ENCODE measurements at places on chromosomes 5 and 9.
A peak's percentile ranks its signal among the peaks of the same experiment; 100 is the strongest.

DNA sequence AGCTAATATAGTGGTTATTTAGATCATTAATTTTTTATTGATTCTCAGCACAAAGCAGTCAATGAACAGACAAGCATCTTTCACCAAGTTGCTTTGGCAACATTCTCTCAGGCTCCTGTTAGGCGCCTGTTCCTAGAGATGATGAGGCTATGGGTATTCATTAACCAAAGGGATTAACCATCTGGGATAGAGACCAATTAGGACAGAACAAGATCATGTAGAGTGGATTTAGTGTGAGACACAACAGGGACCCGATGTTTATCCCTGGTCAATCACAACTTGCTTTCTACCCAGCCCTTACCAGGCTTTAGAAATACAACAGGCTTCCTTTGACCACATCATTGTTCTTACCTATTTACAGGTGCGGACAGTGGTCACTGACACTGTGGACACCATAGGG, 82.2 kb downstream of the PJA2 start:
- DNase-seq, result no peak

DNA sequence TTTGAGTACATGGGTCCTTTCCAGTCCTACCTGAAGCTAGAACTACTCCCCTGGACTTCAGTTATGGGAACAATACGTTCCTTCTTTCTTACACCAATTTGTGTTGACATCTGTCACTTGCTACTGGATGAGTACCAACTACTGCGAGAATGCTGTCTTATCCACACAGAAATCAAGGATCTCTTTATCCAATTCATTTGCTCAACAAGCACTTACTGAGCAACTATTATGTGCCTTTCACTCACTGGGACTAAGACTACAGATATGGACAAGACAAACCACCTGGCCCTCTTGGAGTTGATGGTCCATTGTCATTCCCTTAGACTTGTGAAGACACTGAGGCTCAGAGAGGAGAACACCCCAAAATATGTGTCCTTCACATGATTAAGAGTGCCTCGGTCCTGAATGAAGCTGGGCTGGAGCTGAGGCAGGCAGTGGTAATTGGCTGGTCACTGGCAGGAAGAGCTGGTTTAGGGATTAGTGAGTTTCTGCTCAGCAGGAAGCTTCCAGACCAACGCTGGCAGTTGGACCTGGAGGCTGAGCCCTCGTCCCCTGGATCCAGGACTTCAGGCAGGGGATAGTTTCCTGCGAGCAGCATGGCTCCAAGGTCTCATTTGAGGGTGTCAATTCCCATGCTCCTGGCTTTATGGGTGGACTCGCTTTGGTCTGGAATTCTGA, 8.4 kb upstream of the ARSI start:
- DNase-seq, result no peak

DNA sequence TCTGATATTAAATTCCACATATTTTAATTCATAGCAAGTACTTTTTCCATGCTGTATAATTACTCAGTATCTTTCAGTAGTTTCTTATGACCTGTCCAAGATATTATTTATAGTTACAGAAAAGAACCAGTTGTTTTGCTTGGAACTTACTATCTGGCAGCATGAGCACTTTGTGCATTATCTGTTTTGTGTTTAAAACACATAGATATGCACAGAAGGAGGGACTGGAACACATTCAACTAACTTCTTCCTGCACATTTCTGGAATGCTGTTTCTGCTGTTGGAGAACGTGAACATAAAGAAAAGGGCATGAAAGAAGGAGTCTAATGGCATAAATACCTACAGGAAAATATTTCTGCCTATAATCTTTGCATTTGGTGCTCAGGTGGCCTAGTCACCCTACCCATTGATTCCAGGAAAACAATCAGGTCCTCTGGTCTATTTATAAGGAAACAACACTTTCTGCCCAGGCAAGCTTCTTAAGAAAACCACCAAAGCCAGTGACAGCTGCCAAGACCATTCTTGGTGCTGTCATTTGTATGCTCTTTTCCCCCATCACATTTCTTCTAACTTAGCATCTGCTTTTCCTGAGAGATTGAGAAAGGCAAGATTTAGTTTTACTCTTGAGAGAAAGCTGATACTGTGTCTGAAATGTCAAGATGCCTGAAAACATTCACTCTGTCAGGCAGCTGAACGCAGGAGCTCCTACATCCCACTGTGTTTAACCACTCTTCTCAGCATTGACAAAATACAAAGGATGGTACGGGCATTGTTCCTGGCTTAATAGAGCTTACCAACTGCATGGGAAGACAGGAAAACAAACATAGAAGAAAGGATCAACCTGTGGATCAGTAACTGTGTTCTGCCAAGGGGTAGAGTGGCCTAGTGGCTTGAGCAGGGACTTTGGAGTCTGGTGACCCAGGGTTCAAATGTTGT, 40.3 kb downstream of the RAB3C start:
- DNase-seq, result no peak

GRCh38 chr9:110871736-110872135, 166.5 kb downstream of the LPAR1 start:
- no peak for DNase-seq

DNA sequence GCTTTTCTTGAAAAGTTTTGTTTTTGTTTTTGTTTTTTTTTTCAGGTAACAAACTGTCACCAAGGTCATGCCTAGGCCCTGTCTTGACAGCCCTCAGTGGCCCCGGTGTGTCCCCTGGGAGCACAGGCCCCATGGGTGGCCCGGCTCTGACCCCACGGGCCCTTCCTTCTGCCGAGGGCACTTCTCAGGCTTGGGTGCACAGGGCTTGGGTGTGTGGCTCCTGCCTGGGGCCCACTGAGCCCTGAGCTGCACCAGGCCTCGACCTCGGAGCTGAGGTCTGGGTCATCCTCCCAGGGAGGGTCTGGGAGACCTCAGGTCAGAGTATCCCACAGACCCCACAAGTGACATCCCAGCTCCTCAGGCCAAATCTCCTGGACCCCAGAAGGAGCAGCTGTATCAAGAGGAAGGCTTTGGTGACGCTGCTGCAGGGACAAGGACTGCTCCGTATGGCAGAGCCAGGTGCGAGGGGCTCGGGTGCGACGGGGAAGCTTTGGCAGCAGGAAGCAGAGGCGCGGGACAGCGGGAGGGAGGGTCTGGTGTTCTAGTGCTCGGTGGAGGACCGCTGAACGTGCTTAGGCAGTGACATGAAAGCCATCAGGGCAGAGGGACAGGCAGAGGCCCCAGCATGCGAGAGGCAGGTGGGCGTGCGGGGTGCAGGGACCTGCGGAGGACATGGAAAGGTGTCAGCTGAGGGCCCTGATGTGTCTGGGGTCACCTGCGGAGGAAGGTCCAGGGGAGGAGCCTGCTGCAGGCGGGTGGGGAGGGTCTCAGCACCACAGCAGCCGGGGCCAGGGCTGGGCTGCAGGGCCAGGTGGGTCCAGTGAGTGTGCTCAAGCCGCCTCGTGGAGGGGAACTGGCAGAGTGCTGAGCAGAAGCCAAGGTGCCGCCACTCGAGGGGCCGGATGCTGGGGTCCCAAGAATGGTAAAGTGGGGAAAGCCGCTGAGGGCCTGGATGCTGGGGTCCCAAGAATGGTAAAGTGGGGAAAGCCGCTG, 18.4 kb upstream of the SLC9A3 start:
- DNase-seq, result no peak

- DNase-seq, result peak; percentile 96
Observed at GRCh38 chr5:180611140-180611850, 20.0 kb upstream of the SCGB3A1 start.

- DNase-seq, result peak; percentile 13
Observed at GRCh38 chr5:32690153-32690552, 21.0 kb upstream of the NPR3 start.

- DNase-seq, result no peak
Observed at GRCh38 chr9:19828576-19829109, 39.8 kb upstream of the SLC24A2 start.

DNA sequence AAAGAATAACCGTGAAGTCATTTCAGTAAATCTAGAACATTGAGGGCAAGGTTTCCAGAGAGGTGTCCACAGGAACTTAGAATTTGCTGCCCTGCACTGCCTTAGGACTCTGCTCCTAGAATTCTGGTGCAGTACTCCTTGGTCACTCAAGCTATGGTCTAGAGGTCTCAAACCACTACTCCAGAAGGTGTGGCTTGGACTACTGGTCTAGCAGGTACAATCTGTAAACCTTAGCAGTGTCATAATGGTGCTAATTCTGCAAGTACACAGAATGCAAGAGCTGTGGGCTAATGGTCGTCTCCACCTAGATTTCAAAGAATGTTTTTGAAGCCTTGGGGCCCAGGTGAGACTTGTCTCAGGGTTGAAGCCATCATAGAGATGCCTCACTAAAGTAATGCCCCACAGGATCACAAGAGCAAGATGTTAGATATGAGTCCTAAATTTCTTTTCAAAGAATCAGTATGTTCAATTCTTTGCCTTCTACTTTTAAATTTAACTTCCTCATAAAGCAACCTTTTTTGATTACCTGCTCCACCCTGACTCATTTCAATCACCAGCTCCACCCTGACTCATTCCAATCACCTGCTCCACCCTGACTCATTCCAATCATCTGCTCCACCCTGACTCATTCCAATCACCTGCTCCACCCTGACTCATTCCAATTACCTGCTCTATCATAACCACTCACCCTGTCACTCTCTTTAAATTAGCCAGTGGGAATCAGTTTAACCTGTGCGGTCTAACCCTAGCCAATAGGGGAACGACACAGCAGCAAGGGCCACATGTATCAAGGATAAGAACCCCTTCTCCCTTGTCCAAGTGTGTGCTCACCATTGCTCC, 1111.8 kb upstream of the ACO1 start:
- DNase-seq, result no peak

GRCh38 chr5:38555354-38556087, 925 bp downstream of the LIFR start:
- DNase-seq, result no peak

- no peak for DNase-seq
Observed at GRCh38 chr9:129427149-129427548, 193.8 kb downstream of the C9orf50 start.

DNA sequence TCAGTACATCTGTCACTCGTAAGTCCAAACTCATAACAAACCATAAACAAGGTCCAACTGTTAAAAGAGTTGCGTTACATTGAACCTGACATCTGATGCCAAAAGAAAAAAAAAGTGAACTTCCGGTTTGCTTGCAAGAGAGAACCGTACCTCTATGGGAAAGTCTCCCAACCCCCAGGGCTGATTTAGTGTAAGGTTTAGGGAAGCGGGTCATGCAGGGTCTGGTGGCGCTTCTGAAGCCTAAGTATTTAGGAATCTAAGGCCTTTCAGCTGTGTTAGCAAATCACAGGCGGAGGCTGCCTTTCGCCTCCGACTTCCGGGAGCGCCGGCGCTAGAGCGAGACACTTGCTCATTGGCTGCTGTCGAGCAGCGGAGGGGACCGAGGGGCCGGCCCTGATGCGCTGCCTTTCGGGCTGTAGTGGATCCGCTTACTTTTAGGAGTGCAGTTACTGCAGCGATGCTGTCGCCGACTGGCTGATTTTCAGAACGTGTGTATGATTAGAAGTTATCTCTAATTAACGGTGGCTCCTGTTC, 12.0 kb upstream of the GNPDA1 start:
- peak; percentile 98 for DNase-seq

GRCh38 chr5:175443514-175444059, 395 bp downstream of the DRD1 start:
- peak; percentile 11 for DNase-seq

DNA sequence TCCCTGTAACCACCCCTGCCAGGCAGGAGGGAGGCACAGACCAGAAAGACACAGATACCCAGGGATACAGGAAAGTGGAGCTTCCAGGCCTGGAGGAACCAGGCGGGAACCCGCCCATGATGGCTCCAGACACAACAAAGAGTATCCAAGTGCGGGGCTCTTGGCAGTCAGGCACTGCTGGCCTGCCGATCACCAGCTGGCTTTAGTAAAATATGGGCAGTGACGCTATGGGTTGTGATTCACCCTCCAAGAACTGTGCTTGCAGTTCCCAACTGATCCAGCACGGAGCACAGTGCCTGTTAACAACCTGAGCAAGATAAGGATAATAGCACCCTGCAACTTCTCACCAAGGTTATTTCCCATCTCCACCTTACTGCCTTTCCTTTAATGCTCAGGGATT, 463.3 kb downstream of the IRX1 start:
- DNase-seq, result peak; percentile 8

- DNase-seq, result no peak
Observed at GRCh38 chr5:118302786-118303185, 685.6 kb downstream of the DTWD2 start.

- DNase-seq, result no peak
Observed at GRCh38 chr5:133383580-133383939, 228.8 kb downstream of the FSTL4 start.

- no peak for DNase-seq
Observed at GRCh38 chr5:113278976-113279375, 155.8 kb downstream of the TSSK1B start.

- DNase-seq, result no peak
Observed at GRCh38 chr5:115116001-115116400, 53.7 kb downstream of the TRIM36 start.

- DNase-seq, result no peak
Observed at GRCh38 chr5:107979291-107979690, 308.6 kb upstream of the EFNA5 start.

GRCh38 chr9:86990290-86990689, 43.0 kb upstream of the GAS1 start:
- DNase-seq, result no peak

DNA sequence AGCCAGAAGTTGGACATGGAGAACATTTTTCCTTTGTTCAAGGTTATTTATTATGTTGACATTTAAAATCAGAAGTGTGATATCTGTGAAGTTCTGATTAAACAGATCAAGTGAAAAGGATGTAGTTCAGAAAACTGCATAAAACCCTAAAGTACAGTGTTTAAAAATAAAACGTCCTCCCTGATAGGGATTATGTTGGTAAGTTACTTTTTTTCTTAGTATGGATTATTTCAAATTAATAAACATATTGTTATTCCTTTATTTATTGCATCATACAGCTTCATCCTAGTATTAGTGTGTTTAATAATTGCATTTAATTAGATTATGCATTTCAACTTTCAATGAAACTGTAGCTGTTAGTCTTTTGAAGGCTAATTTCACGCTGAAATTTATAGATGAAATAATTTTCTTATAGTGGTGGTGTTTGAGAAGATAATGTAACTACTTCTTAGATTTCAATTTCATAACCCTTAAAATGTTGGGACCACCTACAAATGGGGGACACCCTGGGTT, 157.9 kb upstream of the DMRT1 start:
- no peak for DNase-seq

- DNase-seq, result no peak
Observed at GRCh38 chr9:14445946-14446345, 132.0 kb upstream of the NFIB start.

DNA sequence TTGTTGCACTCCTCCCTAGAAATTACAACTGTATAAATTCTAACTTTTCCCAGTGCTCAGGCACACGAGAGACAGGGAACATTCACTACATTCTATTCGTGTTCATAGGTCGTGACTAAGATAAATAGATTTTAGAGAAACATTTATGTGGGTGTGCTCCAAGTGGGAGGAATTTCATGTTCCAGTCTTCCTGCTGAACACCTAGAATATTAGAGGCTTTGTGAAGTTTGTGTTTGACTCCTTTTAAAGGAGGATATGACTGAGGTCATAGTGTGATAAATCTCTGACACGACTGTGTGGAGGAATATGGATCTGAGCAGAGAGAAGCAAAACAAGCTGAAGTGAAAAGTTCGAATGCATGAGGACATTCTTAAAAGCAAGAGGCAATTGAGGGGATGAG, 355.3 kb downstream of the ZSWIM6 start:
- DNase-seq, result peak; percentile 40

All from trophoblast cell (in vitro differentiated cells and primary cell).